Activated naive CD4-positive, alpha-beta T cell treated with anti-CD3 and anti-CD28 coated beads for 36 hours (primary cell): ENCODE measurements at places on chromosomes 7 and 10.

GRCh38 chr7:158676906-158677305 lies 27.7 kb downstream of the NCAPG2 start:
- no peak for DNase-seq

GRCh38 chr10:57716884-57717283 lies 550.8 kb downstream of the IPMK start:
- no peak for DNase-seq

- DNase-seq, result no peak
Observed at GRCh38 chr10:126691456-126691855, 21.0 kb upstream of the C10orf90 start.

GRCh38 chr7:97506728-97507127 lies 225.2 kb upstream of the TAC1 start:
- no peak for DNase-seq

GRCh38 chr7:122467661-122468449 lies 163.3 kb upstream of the FEZF1 start:
- DNase-seq, result no peak

GRCh38 chr10:80709866-80710265 lies 172.2 kb downstream of the SH2D4B start:
- DNase-seq, result no peak
